ENCODE measurements at places on chromosomes 7 and 10.

GRCh38 chr10:72503241-72503640 is 122.6 kb downstream of the MICU1 start:
- no peak for DNase-seq

- no peak for DNase-seq
Observed at GRCh38 chr10:70074165-70074564, 21.5 kb downstream of the MACROH2A2 start.

DNA sequence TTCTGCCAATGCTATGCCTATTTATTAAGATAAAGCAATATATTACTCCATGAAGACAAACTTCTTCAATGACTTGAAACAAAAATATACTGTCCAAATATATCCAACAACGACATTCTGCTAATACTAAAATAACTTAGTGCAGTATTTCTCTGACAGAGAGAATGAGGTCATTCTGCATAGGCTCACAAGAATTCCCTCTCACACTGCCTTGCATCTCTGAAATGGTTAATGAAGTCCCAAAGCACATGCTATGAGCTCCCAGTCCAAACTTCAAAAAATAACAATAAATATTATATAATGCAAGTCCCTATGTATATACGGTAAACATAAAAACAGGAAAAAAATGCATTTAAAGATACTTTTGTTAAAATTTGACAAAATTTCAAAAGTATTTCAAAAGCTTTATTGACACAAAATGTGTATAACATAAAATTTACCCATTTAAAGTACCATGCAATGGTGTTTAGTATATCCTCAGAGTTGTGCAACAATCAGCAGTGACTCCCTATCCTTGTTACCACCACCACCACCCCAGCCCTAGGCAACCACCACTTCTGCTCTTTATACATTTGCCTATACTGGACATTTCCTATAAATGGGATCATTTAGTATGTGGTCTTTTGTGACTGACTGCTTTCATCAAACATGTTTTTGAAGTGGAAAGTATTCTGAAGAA is 27.6 kb downstream of the CHCHD3 start:
- no peak for DNase-seq

- DNase-seq = no peak
Observed at GRCh38 chr10:97687785-97688781, 1.0 kb upstream of the AVPI1 start.

GRCh38 chr10:28408237-28408777 is 105.4 kb upstream of the MPP7 start:
- no peak for DNase-seq

DNA sequence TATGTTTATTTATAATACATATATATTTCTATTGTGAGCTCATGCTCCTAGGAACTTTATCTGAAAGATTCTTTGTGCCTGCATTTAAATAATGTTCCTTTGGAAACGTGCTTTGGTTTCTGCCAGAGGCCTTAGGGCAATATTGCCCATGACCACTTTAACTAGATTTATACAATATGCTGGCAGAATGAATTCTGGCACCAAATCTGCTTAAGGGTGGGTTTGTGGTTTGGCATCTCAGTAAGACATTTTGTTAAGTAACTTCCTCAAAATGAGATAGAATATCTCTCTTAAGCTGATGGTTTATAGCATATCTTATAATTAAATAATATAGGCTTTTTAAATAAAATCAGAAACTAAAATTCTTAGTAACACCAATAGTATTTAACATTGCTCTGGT is 252.9 kb downstream of the RNLS start:
- DNase-seq = no peak

DNA sequence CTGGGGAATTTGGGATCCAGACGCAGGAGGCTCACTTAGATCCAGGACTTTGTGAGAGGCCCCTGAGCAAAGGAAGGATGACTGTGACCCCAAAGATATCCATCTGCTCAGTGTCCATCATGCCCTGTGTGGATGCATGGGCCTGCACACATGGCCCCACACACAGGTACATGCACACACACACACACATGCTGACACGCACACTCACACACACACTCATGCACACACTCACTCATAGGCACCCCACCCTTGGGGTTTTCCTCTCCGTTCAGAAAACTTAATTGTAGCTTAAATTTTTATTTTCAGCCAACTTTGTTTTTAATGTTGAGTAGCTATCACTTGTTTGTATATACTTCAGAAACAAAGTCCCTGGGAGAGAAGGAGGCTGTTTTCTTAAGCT is 93.6 kb upstream of the PPIF start:
- DNase-seq = peak; percentile 56

GRCh38 chr7:6648815-6649104 is 11.6 kb downstream of the ZNF316 start:
- DNase-seq = peak; percentile 29

GRCh38 chr10:65751218-65751617 is 1174.6 kb upstream of the LRRTM3 start:
- no peak for DNase-seq

GRCh38 chr10:34171957-34172527 is 643.1 kb downstream of the PARD3 start:
- DNase-seq = no peak

DNA sequence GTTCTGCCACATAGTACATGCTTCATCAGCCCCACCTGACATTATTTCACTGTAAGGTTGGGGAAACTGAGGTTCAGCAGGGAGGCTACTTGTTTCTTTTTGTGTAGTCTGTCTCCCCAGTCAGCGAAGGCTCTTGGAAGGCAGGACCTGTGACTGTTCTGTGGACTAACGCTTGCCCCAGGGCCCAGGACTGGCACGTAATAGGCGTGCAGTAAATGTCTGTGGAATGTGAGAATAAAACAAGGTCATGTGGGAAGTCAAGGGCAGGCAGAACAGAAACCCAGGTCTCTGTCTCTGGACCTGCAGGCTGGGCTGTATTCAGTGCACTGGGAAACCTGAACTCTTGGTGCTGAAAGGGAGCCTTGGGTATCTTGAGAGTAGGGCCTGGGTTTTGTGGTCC is 168.7 kb downstream of the RPS24 start:
- DNase-seq = no peak

GRCh38 chr7:19094598-19095352 is 22.7 kb downstream of the TWIST1 start:
- no peak for DNase-seq

DNA sequence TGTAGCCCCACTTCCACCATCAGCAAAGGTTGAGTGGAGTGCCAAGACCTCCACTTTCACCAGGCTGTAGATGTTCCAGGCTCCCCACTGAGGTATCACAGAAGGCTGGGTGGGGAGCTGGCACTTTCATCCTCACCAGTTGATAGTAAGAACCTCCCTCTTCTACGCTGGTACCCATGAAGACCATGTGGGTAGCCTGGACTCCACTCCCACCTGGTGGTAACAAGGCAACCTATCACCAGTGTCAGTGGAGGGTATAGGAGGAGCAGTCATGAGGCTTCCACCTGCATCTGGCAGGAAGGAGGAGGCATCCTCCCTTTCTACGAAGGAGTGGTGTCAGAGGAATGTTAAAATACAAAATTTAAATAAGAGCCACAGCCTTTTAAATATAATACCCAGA is 4.4 kb downstream of the SMIM30 start:
- DNase-seq = peak; percentile 23

DNA sequence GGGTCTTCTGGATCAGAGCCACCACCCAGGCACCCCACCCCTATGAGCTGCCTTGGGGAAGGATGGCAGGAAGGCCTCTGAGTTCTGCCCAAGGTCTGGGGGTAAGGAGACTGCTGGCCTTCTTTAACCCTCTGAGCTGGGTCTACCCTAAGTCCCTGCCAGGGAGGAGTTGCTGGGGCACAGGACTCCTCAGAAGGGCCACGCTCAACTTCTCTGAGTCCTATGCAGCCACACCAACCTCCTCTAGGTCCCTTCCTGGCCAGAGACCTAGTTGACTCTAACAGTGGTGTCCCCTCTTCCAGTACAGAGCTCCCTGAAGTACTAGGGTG is 2.6 kb upstream of the NEURL1 start:
- no peak for DNase-seq

DNA sequence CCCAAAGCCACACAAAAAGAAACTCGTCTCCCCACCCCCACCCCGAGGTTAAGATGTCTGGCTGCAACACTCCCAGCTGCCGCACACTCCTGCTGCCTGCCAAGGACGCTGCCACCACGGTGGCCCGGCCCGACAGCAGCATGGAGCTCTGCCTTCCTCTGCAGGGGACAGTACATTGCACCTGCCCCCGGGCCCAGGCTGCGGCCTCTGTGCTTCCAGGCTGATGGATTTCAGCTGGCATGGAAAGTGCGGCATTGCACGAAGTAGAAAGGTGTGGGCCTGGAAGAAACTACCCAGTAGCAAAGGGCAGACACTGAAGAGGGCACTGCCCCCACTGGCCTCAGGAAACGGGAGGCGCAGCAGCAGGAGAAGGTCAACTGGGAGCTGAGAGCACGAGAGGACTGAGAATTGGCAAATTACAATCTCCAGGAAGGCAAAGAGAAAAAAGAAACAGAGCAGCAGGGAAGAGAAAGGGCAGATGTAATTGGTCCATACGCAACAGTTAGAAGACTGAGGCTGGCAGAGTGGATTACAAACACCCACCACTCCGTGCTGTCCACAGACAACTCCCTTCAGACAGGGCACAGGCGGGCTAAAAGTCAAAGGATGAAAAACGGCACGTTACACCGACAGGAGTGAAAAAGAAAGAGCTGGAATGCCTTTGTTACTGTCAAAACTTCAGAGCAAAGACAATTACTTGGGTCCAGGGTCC is 117.1 kb upstream of the DIP2C start:
- DNase-seq = no peak

DNA sequence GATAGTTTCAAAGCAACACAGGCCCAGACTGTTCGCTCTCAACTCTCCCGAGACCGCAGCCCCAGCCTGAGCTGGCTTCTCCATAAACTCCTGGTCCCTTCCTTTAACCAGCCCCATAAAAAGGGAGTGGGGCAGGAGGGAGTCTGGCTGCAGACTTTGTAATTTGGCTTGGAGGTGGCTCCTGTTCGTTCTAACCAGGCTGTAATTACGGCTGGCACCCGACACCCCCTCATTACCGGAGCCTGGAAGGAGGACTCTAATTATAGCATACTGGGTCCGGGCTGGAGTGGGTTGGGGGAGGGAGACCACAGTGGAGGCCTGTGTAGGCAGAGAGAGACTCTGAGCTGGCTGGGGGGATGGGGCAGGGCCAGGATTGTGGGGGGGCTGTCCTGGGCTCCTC is 49.7 kb downstream of the UNC5B start:
- no peak for DNase-seq

- no peak for DNase-seq
Observed at GRCh38 chr10:77608281-77608680, 29.3 kb downstream of the KCNMA1 start.

DNA sequence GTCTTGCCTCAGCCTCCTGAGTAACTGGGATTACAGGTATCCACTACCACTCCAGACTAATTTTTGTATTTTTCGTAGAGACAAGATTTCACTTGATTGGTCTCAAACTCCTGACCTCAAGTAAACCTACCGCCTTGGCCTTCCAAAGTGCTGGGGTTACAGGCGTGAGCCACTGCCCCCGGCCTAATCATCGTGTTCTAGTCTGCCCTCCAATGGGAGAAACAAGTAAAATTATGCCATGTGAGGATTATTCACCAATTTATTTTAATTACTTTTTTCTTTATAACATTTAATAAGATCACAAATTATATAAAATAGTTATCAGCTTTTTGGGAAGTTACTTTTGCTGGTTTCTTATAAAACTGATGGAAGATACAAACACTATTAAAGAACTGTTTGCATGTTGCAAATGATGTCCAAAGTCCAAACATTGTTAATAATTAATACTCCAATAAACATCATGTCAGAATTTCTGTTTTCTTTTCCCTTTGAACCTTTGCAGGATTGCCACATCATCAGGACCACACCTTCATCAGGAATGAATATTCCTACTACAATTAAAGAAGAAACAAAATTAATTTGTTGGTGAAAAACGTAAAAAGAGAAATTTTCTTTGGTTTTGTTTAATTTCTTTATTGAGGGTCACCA is 786 bp upstream of the AKR1C4 start:
- no peak for DNase-seq

GRCh38 chr10:114957673-114958072 is 19.7 kb downstream of the TRUB1 start:
- no peak for DNase-seq

DNA sequence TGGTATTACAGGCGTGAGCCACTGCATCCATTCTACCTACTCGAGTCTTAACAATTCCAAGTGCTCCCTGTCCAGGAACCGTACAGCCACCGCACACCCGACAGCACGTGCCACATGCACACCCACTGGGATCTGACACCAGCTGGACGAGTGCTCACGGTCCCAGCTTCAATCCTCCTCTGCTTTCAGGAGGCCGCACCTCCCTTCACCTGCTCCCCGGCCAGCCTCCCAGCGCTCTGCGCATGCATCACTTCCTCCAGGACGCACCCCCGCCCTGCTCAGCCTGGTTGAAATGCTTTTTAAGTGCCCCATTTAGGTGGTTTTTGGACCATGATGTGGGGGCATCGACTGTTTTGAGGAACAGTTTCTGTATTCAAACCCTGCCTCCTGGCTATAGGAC is 47.3 kb upstream of the TMEM213 start:
- no peak for DNase-seq

GRCh38 chr10:89798092-89798491 is 96.7 kb downstream of the KIF20B start:
- DNase-seq = no peak

DNA sequence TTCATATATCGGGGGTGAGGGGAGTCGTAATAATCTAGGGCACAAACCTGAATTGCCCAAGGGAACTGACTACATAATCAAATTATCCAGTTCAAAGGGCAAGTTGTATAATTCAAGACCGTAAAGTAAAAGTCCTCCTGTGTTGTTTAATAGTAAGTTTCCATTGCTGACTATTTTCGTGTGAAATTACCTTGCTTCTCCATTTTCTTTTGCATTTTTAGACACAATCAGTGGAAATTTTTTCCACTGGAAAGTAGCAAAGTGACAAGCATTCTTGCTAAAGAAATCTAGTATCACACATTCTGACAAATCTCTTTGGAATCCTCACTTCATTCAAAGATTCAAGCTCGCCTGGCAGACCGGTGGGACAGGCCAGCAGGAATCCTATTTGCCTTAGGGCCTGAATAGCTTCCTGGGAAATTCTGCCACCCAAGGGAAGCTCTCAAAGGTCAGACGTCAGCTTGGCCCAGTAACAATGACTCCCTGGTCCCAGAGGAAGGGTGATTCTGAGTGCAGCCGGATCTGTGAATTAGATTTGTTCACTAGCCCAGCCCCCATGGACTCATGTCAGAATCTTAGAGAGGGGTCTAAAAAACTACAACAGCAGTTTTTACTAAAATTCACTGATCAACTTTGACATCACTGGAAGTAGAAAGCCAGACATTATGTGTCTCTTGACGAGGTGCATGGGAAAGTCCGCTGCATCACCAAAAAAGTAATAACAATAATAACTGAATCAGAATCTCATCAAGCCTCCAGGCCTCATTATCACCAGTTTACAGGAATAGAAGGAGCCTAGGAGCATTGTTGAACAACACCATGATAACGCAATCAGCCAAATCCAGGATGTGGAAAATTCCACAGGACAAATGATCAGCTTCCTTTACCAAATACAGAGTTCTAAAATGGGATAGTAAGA is 161.0 kb downstream of the SKIDA1 start:
- no peak for DNase-seq

- DNase-seq = no peak
Observed at GRCh38 chr10:23217471-23217870, 25.4 kb downstream of the PTF1A start.
